Suprapubic skin (tissue), 4 donors: ENCODE measurements at places on chromosomes 11 and 22. TPM values are rescaled to one million over a fixed set of nuclear protein-coding genes. Genes with fewer than 3 reads are reported as not detected.

GRCh38 chr11:105137286-105137685, 2.3 kb downstream of the CARD18 start:
- DNase-seq = no peak
- no peaks in the 10 kb centered on the region for H3K36me3 ChIP-seq
- no peak overlapping the region for H3K27ac ChIP-seq
- peaks cover 3% of the 10 kb centered on the region for H3K4me1 ChIP-seq
- no peak overlapping the region for H3K4me3 ChIP-seq

DNA sequence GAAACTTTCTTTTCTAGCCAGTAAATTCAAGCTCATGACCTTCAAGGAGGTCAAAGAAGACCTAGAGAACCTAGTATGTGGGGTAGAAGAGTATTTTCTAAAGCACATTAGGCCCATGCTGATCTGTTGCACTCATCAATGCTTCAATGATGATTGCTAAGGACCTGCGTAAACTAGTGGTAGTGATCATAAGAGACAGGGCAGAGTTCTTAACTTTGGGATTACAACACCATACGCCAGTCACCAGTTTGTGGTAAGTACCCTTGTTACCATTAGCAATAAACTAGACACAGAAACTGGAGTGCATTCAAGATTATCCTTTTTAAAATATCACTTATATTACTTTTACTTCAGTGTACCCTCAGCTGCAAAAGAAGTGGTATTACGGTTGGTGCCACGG, 490.3 kb downstream of the BUD13 start:
- H3K36me3 ChIP-seq = no peaks in the 10 kb centered on the region
- H3K27ac ChIP-seq = no peak overlapping the region
- no peaks in the 10 kb centered on the region for H3K4me1 ChIP-seq

- H3K27me3 ChIP-seq = peaks cover 4% of the 10 kb centered on the region
- H3K36me3 ChIP-seq = no peaks in the 10 kb centered on the region
- H3K4me1 ChIP-seq = no peaks in the 10 kb centered on the region
- DNase-seq = no peak
- H3K27ac ChIP-seq = no peak overlapping the region
- H3K4me3 ChIP-seq = no peak overlapping the region
These were observed 76.9 kb upstream of the SLC6A5 start for GRCh38 chr11:20522536-20522935.

Gene TECTA
- total RNA-seq = 0.19 TPM

Gene UBQLNL
- total RNA-seq = 0.26 TPM

Gene POU2AF3
- total RNA-seq = not detected

Gene KRTAP5-11
- 7.3 TPM for total RNA-seq

Gene CASP4
- total RNA-seq = 98.3 TPM

Gene C11orf42
- not detected for total RNA-seq

Gene OR52I1
- total RNA-seq = not detected

Gene HBD
- total RNA-seq = not detected
